ENCODE measurements at places on chromosomes 13 and 19. TPM values are rescaled to one million over a fixed set of nuclear protein-coding genes. Genes with fewer than 3 reads are reported as not detected.

DNA sequence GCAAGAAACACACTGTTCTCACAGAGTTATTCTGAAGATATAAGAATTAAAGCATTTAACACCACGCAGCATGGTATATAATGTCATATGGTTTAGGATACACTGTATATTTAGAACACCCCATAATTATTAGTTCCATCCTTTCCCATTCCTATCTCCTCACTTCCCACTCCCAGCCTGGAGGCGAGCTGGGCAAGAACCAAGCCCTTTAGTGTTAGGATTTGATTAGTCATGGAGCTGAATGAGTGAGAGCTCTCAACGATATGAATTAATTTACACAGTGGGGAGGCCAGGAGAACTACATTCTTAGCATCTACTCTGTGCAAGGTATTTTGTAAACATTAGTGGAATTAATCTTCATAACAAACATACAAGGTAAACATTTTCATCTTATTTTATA is 934.3 kb downstream of the DIAPH3 start:
- no peaks in the 10 kb centered on the region for H3K36me3 ChIP-seq
- H3K27me3 ChIP-seq = no peaks in the 10 kb centered on the region
- no peak overlapping the region for H3K4me3 ChIP-seq

GRCh38 chr13:46401432-46401831 is 14.4 kb upstream of the RUBCNL start:
- no peaks in the 10 kb centered on the region for H3K36me3 ChIP-seq
- H3K27ac ChIP-seq = no peak overlapping the region
- DNase-seq = no peak
- peaks cover 13% of the 10 kb centered on the region for H3K4me1 ChIP-seq

- no peaks in the 10 kb centered on the region for H3K36me3 ChIP-seq
- DNase-seq = no peak
Measured at GRCh38 chr19:5880604-5881078, 10.3 kb upstream of the FUT5 start.

GRCh38 chr13:73835138-73835721 is 299.0 kb downstream of the KLF12 start:
- DNase-seq = no peak
- peaks cover 5% of the 10 kb centered on the region for H3K4me1 ChIP-seq
- no peak overlapping the region for H3K4me3 ChIP-seq
- H3K27ac ChIP-seq = no peak overlapping the region
- no peaks in the 10 kb centered on the region for H3K27me3 ChIP-seq

- H3K4me1 ChIP-seq = no peaks in the 10 kb centered on the region
- DNase-seq = no peak
- H3K36me3 ChIP-seq = no peaks in the 10 kb centered on the region
- H3K27ac ChIP-seq = no peak overlapping the region
- H3K4me3 ChIP-seq = no peak overlapping the region
Measured at GRCh38 chr13:58598241-58598640, 966.7 kb downstream of the PCDH17 start.

DNA sequence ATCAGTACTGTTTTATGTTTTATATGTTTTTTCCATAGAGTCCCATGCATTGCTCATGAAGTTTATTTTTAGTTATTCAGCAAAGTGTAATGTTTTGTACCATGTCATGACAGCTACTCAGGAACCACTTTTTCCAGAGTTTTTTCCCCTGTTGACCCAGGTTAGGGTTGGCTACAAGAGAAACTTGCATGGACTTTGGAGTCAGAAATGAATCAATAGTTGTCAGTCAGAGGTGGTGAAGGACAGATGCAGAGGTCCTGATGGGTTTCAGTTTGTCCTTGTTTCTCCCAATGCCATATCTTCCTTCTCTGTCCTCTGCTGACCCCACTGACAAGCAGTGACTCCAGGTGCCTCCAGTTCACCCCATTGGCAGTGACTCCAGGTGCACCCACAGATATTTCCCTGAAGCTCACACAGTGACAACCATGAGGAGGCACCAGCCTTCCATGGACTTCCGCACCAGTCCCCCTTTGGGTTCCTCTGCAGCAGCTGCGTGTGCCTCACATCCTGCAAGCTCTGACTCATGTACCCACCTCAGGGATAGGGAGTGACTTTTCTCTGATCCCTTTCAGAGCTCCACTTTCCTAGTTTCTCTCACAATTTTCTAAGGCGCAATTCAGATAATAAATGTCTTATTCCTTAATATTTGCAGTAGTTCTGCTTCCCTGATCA is 92.1 kb downstream of the AKAP11 start:
- peaks cover 37% of the 10 kb centered on the region for H3K4me1 ChIP-seq
- no peak for DNase-seq
- H3K4me3 ChIP-seq = no peak overlapping the region
- peaks cover 1% of the 10 kb centered on the region for H3K27me3 ChIP-seq
- no peak overlapping the region for H3K27ac ChIP-seq

The METTL21C gene
- not detected for total RNA-seq

Data from activated T-helper 1 cell treated with anti-CD3 and anti-CD28 coated beads, Interleukin-12 subunit alpha, Interleukin-12 subunit beta, Interleukin-2, Interleukin-4 antibody, amounts not matched to agents 30 ng/mL and 10 ng/mL and 1 ng/mL, durations not matched to agents 14 hours and 24 hours and 36 hours (primary cell).